Stomach (tissue), 19 donors: ENCODE measurements at places on chromosomes 5 and 9. TPM values are rescaled to one million over a fixed set of nuclear protein-coding genes. Genes with fewer than 3 reads are reported as not detected.

DNA sequence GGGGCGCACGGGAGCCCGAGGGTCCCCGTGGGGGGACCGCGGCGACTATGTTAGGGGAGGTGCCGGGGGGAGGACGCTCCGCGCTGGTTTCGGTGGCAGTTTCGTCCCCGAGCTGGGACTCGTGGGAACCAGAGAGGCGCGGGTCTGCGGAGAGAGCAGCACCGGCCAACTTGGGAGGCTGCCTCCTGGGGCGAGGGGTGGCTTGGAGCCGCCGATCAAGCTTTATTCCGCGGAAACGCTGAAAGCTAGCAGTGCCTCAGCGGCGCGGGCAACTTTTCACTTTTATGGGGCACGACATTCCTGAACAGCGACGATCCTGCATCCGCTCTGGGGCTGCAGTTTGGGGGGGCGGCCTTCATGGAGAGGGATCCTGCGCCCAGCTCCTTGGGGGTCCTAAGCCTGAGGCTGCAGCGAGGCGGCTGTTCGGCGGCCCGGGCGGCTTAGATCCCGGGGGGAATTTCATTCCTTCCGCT lies 369 bp downstream of the OCLN start:
- H3K4me1 ChIP-seq, result peaks cover 28% of the 10 kb centered on the region
- peak overlapping the region; percentile 92 for H3K27ac ChIP-seq
- peak overlapping the region; percentile 83 for H3K4me3 ChIP-seq
- no peak for DNase-seq
- no peaks in the 10 kb centered on the region for H3K36me3 ChIP-seq
- peaks cover 11% of the 10 kb centered on the region for H3K27me3 ChIP-seq

DNA sequence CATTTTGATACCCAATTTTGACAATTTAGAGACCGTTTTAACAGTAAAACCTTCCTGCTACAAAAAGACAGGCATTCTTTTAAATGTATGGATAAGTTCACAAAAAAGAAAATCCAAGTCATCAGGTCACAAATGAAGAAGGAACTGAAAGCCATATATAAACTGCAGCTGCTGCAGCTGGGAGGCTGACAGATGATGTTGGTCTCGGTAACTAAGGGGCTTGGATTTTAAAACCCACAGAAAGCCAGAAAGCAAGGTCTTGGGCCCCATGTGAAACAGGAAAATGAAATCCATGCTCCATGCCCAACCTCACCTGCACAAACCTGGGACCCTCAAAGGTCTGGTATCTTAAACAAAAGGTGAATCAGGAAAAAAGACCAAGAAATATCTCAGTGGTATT lies 15.7 kb upstream of the C5orf34 start:
- no peak overlapping the region for H3K4me3 ChIP-seq
- H3K27me3 ChIP-seq, result no peaks in the 10 kb centered on the region
- DNase-seq, result no peak
- H3K27ac ChIP-seq, result no peak overlapping the region
- peaks cover 86% of the 10 kb centered on the region for H3K36me3 ChIP-seq

GRCh38 chr9:6302417-6302816 lies 25.8 kb upstream of the TPD52L3 start:
- no peak overlapping the region for H3K27ac ChIP-seq
- no peak overlapping the region for H3K4me3 ChIP-seq
- H3K36me3 ChIP-seq, result no peaks in the 10 kb centered on the region
- DNase-seq, result no peak

DNA sequence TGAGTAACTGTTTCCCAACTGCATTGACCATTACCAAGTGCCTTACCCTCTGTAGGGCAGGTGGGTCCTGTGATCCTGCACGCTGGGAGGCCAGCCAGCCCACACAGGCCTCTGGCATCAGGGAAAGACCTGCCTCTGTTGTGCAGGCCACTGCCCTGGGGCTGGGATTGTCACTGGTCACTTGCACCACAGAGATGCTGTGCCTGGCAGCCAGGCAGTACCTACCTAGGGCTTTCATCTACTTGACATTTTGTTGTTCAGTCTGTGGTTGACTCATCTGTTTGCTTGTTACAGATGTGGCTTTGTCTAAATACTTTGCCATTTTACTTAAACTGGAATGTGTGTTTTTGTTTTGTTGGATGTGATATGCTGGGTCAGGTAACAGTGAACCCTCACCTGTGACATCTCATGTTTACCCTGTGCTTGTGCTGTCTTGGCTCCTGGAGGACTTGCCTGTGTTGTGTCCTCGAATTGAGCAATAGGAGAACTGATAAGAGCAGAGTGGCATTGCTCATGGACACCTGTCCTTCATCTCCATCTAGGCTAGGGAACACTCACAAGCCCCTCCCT lies 32.8 kb downstream of the SECISBP2 start:
- no peaks in the 10 kb centered on the region for H3K27me3 ChIP-seq
- DNase-seq, result no peak
- no peak overlapping the region for H3K27ac ChIP-seq
- H3K4me3 ChIP-seq, result no peak overlapping the region
- H3K36me3 ChIP-seq, result peaks cover 100% of the 10 kb centered on the region

The EGFL7 gene
- 20.9 TPM for total RNA-seq

The HAND1 gene
- 32.2 TPM for total RNA-seq

The TMC1 gene
- not detected for total RNA-seq

- H3K4me3 ChIP-seq, result peak overlapping the region; percentile 78
- no peaks in the 10 kb centered on the region for H3K27me3 ChIP-seq
- peak overlapping the region; percentile 78 for H3K27ac ChIP-seq
- DNase-seq, result peak; percentile 93
Measured at GRCh38 chr9:137194388-137194787, 5.9 kb downstream of the SSNA1 start.

- no peak overlapping the region for H3K27ac ChIP-seq
- H3K27me3 ChIP-seq, result no peaks in the 10 kb centered on the region
- H3K36me3 ChIP-seq, result peaks cover 12% of the 10 kb centered on the region
- H3K4me3 ChIP-seq, result no peak overlapping the region
- H3K4me1 ChIP-seq, result no peaks in the 10 kb centered on the region
Measured at GRCh38 chr9:133814586-133815208, 76.5 kb upstream of the SARDH start.

DNA sequence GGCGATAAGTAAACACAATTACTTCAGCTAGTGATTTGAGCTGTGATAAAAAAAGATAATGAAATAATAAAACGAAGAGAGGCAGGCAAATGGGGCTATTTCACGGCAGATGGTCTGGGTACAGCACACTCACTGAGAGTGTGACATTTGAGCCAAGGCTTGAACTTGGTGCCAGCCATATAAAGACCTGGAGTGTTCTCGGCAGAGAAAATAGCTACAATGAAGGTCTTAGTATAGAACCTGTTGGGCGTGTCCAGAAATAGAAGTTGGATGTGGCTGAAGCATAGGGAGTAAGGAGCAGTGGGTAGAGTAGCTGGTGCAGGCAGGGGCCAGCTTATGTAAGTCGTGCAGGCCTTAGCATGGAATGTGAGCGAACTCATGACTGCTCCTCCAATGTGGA lies 660.3 kb upstream of the WWC1 start:
- no peaks in the 10 kb centered on the region for H3K4me1 ChIP-seq
- DNase-seq, result no peak
- H3K4me3 ChIP-seq, result no peak overlapping the region
- no peaks in the 10 kb centered on the region for H3K36me3 ChIP-seq

The GABRA1 gene
- not detected for total RNA-seq

DNA sequence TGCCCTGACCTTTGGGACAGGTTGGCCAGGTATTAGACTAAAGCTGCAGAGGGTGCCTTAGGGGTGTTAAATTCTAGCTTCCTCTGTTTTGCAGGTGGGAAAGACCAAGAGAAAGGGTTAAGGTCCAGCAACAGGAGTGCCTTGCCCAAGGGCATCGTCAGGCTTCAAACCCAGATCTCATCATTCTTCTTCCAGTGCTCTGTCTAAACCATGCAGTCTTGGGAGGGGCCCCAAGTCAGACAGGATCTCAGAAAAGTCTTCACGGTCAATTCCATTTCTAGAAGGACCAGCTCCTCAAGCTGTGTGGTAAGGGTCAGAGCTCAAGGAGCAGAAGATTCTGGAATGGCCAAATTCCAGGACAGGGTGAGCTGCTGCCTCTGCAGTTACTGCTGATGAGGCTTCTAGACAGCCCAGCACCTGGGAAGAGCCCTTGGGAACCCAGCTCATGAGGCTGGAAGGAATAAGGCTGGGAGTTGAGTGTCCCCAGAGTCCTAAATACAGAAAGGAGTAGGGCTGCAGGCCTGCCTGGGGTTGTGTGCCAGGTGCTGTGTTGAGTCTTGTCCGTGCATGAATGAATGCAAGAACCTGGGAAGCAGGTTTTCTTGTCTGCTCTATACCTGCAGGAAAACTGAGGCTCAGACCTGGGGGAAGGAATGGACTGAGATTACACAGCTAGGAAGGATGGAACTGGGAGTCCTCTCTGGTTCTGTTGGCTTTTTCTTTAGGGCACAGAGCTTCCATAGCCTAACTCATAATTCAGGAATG lies 69.3 kb downstream of the WWC1 start:
- peak; percentile 15 for DNase-seq
- no peak overlapping the region for H3K4me3 ChIP-seq
- H3K27me3 ChIP-seq, result no peaks in the 10 kb centered on the region
- H3K4me1 ChIP-seq, result peaks cover 26% of the 10 kb centered on the region
- no peak overlapping the region for H3K27ac ChIP-seq

DNA sequence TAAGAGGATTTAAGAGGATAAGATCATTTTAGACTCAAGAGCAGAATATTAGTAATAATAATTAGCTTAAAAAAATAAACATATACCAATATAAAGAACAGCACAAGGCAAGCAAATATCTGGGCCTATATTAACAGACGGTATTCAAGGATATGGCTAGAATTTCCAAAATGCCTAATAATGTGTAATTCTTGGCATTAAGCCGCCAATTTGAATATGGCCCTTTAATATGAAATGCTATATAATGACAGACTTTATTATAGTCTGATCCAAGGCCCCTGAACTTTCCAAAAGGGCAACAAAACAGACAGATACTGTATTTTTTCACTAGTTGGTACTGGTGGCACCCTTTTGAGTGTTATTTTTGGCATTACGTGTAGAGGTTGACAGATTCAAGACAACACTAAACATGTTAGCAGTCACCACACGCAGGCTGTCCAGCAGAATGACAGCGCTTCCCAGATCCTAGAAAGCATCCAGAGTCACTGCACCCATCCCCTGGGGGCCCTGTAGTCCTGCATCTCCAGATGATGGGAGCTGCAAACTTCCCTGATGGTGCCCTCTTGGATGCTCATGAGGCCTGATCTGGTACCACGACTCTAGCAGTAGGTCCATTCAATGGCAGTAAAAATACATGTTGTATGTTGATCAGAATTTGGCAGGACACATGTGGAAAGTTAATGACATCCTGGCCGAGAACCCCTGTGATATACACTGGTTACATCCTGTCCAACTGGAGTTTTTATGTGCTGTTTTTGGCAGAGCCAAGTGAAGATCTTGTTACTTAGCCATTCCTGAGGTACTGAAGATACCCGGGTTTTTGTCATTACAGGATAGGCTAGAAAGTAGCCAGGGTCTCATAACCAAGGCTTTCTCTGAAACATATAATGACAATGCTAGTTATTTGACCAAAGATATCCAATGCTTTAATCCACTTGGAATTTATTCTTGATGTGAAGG lies 1.7 kb upstream of the ABL1 start:
- H3K27ac ChIP-seq, result peak overlapping the region; percentile 89
- H3K27me3 ChIP-seq, result no peaks in the 10 kb centered on the region
- DNase-seq, result no peak
- H3K36me3 ChIP-seq, result no peaks in the 10 kb centered on the region

The SLIT3 gene
- total RNA-seq, result 17.8 TPM

- no peak for DNase-seq
- H3K27ac ChIP-seq, result peak overlapping the region; percentile 1
- no peak overlapping the region for H3K4me3 ChIP-seq
- H3K4me1 ChIP-seq, result peaks cover 10% of the 10 kb centered on the region
- no peaks in the 10 kb centered on the region for H3K36me3 ChIP-seq
- no peaks in the 10 kb centered on the region for H3K27me3 ChIP-seq
Measured at GRCh38 chr9:127985011-127985410, 4.2 kb upstream of the EEIG1 start.

DNA sequence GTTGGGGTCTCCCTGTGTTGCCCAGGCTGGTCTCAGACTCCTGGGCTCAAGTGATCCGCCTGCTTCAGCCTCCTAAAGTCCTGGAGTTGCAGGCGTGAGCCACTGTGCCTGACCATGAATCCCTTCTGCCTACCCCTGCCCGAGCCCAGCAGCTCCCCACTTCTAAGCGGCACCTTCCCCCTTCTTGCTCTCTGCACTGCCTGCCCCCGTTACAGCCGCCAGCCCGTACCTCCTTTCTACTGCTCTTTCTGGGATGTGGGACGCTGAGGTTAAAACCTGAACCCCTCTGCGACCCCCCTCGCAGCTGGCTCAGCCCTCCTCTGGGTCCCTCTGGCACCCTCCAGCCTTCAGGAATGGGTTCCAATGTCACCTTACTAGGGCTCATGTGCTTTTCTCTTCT lies 249.6 kb downstream of the PBX3 start:
- no peaks in the 10 kb centered on the region for H3K4me1 ChIP-seq
- H3K36me3 ChIP-seq, result no peaks in the 10 kb centered on the region
- no peak for DNase-seq
- no peak overlapping the region for H3K4me3 ChIP-seq

GRCh38 chr5:121019106-121019505 lies 555.0 kb downstream of the PRR16 start:
- no peaks in the 10 kb centered on the region for H3K36me3 ChIP-seq
- H3K4me3 ChIP-seq, result no peak overlapping the region
- peaks cover 10% of the 10 kb centered on the region for H3K4me1 ChIP-seq
- no peak overlapping the region for H3K27ac ChIP-seq

The PLPPR1 gene
- not detected for total RNA-seq

The PCSK1 gene
- 0.72 TPM for total RNA-seq

- no peaks in the 10 kb centered on the region for H3K27me3 ChIP-seq
- no peaks in the 10 kb centered on the region for H3K36me3 ChIP-seq
- H3K4me1 ChIP-seq, result peaks cover 70% of the 10 kb centered on the region
- H3K4me3 ChIP-seq, result no peak overlapping the region
- DNase-seq, result no peak
Measured at GRCh38 chr5:1131726-1132125, 19.9 kb upstream of the SLC12A7 start.

- H3K27ac ChIP-seq, result no peak overlapping the region
- DNase-seq, result no peak
- no peaks in the 10 kb centered on the region for H3K27me3 ChIP-seq
- H3K36me3 ChIP-seq, result no peaks in the 10 kb centered on the region
Measured at GRCh38 chr5:59832577-59833301, 60.8 kb downstream of the PDE4D start.

DNA sequence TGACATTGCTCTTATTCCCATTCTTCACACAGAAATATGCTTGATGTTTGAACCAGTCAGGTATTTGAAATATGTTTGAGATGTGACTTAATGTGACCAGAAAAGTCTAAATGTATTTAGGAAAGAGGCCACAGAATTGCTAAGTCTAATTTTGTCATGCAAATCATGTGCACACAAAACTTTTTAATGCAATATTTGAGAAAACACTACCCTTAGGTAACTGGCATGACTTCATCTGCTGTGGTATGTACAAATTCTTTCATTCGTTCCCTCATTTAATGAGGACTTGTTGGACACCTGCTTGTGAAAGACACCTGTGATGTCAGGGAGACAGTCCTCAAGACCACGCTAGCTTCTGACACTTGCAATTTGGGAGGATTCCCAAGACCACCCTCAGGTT lies 21.1 kb upstream of the SLC46A2 start:
- H3K4me3 ChIP-seq, result no peak overlapping the region
- H3K36me3 ChIP-seq, result no peaks in the 10 kb centered on the region
- no peak for DNase-seq
- no peak overlapping the region for H3K27ac ChIP-seq

The CCDC187 gene
- 0.45 TPM for total RNA-seq

The NUTM2G gene
- not detected for total RNA-seq

The TRIM36 gene
- total RNA-seq, result 21.4 TPM

GRCh38 chr5:172886476-172886875 lies 52.4 kb downstream of the ERGIC1 start:
- H3K27ac ChIP-seq, result peak overlapping the region; percentile 85
- H3K36me3 ChIP-seq, result peaks cover 34% of the 10 kb centered on the region
- DNase-seq, result no peak

The GABRB2 gene
- total RNA-seq, result 2.7 TPM
